NCI-H2029 treated with DMSO at 0.1 percent for 48 hours (cell line): ENCODE measurements at places on chromosomes 3 and 15.

GRCh38 chr15:91535856-91536500 lies 317.5 kb upstream of the SLCO3A1 start:
- DNase-seq = no peak

DNA sequence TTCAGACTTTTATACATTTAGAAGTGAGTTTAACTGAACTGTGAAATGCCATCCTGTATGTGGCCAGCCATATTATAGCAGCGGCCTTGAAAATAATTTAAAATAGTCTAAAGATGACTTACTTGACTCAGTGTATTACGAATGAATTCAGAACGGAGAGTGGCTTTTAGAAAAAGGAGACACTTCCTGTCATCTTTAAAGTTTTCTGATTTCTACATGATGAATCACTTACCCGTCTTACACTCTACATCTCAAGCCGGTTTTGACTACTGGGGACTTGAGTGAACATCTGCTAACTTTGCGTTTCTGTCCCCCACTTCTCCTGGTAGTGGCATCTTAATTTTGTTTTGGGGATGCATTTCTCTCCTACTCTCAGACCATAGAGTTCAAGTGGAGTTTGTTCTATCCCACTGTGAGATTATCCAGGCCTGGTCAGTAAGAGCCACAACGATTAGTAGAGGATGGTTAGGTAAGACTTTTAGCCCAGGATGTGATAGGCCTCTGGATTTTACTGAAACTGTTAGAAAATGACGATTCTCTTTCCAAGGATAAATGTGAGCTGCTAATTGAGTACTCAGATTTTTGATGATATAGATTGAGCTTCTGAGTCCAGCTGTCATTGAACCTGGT lies 175.4 kb upstream of the CADPS start:
- DNase-seq = no peak

DNA sequence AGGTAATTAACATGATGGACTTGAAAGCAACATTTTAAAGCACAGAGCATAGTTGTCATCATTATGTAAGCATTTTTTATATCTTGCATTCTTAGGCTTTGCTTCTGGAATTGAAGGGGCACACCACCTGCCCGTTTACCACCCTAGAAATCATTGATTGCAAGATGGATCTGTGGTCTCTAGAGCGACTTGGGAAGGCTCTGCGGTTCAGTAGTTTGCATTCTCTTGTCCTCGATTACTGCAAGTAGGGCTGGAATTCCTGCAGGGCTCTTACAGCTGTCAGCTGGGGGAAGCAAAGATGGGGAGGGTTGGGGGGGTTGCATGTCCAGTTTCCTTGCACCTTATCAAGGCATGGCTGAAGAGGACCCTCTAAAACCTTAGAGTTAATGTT lies 56.7 kb upstream of the RNF7 start:
- DNase-seq = no peak

DNA sequence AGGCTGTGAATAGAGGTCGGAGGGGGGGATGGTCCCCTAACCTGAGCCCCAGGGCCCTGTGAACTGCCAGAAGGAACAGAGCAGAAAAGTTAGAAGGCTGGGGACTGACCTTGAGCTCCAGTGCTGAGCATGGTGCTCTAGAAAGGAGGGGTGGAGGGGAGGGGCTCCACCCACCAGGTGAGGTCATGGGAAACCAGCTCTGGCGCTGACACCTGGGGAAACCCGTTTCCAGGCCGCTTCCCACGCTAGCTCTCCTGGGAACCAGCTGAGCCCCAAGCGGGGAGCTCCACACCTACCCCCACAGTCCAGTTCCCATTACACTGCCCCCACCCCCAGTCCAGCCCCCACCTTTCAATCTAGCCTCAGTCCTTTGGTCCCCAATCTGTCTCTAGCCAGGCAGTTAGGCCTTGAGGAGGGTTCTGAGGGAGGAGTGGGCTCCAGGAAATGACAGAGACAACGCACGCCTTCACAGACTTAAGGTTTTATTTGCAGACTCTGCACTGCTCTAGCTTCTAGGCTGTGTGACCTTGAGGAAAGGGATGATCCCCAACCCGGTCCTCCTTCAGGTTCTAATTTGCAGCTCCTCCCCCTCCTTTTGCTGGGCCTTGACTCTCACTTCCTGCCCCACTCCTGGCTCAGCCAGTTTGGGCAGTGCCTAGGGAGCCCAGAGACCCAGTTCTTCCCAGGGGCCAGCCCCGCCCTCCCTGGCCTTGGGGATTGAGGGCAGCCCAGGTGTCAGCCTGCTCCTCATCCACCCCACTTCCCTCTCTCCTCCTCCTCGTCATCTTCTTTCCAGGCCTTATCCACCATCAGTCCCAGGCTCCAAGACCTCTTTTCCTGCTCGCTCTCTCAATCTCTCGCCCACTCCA lies 2.1 kb downstream of the RHOV start:
- DNase-seq = no peak

GRCh38 chr15:42691308-42691707 lies 45.6 kb downstream of the CDAN1 start:
- no peak for DNase-seq

DNA sequence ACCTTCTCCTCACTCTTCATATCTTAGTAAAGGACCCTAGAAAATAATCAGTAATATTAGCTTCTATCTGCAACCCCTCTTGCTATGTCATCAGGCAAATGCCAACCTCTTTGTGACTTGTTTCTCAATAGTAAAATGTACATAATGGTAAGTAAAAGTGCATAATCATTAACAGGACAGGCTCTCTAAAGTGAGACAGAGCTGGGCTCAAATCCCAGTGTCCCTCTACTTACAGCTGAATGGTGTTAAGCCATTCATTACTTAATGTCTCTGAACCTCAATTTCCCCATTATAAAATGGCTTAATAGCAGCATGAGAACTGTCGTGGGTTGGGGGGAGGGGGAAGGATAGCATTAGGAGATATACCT lies 62.6 kb upstream of the ATP11B start:
- DNase-seq = no peak

DNA sequence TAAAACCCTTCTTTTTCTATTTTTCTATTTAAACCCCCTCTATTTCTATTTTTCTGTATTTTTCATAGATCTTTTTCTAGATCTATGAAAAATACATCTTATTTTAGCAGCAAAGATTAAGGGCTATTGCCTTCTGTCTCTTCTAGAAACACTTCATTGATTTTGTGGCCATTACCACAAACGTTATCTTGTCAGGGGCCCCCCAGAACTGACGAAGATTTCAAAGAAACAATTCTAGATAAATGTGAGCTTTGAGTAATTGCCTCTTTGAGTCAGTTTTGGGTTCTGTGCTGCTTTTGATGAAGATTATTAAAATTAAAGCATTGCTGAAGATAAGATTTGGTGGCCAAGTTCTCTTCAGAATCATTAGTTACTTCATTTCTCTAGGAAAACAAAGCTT lies 279.6 kb upstream of the PEX5L start:
- DNase-seq = no peak

- DNase-seq = no peak
These were observed 68.5 kb downstream of the TMCC1 start for GRCh38 chr3:129824926-129825541.

GRCh38 chr15:71800835-71801745 lies 9.3 kb upstream of the NR2E3 start:
- DNase-seq = no peak
